ENCODE measurements at places on chromosomes 3 and 15.

- no peak for DNase-seq
Observed at GRCh38 chr3:100900671-100901335, 92.4 kb downstream of the ABI3BP start.

DNA sequence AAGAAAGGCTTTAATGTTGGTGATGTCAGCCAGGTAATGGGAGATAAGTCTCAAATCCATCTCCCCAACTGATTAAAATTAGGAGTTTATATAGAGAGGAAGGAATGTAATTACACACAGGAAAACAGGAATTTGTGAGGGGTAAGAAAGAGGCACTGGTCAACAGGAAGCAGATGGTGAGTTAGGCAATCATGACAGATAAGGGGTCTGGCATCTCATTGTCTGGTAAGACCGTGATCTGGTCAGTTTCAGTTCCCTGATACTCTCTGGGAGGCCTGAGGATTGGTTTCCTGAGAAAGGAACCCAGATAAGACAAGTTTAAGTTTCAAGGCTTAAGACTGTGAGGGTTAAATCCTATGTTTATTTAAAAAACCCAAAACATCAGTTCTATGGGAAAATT is 414.7 kb upstream of the ARRDC4 start:
- DNase-seq = no peak

DNA sequence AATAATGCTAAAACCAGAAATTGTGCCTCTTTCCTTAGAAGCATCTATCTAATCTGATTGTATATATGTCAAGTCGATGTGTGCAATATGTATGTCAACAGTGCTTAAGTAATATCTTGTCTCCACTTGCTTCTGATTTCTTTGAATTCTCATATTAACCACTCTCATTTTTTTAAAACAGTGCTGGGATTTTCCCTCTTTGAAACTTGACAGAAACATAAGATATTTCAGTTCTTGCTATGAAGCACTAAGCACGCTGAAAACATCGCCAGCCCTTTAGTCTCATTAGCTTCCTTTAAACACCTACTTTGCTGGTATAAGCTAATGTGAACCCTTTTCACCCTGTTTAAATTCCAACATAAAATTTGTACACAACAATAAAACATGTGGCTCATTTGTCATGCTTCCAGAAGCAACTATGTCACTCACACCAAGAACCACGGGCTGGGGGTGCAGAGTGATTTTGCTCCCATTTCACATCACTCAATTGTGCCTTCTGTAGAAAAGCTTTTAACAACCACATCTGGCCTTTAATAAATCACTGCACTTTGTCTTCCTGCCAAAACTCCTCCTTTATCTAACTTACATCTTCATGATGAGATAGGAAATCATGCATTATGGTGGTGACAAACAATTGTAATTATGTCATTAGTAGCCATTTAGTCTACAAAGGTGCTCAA is 185.2 kb downstream of the FOXP1 start:
- DNase-seq = no peak

DNA sequence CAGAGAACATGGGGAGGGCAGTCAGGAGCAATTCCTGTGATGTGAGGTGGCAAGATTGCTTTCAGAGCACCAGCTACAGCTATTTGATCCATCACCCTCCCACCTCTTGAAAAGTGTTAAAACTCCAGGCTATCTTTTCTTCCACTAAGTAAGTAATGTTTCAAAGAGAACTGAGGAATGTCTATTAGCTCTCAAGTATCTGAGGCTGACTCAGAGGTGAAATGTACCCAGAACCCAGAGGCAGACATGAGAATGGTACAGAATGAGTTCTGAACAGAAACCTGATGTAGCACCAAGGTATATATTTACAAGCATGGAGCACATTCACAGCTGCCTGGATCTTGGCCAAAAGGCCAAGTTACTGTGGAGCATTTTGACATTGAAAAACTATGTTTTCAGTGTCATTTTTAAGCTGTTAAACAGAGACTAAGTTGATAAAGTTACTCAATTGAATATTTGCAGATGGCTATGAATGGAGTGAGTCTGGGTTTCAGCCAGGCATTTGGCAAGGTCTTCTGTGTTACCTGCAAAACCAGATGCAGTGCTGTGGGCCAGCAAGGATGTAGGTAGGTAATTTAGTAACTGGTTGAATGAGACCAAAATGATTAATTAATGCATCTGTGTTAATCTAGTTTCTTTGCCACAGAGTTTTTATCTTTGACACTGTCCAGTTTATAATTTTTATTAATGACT is 227.7 kb upstream of the CD96 start:
- DNase-seq = no peak

- DNase-seq = no peak
Observed at GRCh38 chr15:48800811-48801455, 9.9 kb downstream of the CEP152 start.

GRCh38 chr3:11499144-11499543 is 144.6 kb downstream of the VGLL4 start:
- no peak for DNase-seq

GRCh38 chr15:56672721-56673120 is 60.6 kb downstream of the ZNF280D start:
- no peak for DNase-seq

DNA sequence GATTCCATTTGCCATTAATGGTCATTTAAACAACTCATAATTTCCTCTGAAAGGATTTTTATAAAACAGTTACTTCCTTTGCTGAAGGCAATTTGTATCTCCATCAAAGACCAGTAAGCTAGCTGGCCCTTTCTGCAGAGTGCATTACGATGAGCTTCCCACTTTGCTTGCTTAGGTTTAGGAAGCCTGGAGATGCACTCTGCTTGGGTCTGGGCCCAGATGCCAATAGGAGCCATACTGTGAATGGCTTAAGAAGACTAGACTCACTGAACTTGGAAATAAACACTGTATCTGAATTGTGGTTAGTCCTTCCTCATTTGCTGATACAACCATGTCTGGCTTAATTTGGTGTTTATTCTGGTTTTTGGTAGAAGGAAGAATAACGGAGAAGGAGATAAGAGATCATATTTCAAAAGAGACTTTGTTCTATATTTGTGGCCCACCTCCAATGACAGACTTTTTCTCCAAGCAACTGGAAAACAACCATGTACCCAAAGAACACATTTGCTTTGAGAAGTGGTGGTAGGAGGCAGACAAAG is 38.1 kb downstream of the OXNAD1 start:
- no peak for DNase-seq

- no peak for DNase-seq
Observed at GRCh38 chr3:183393625-183394024, 34.8 kb downstream of the MCF2L2 start.

GRCh38 chr3:45123581-45124269 is 22.5 kb downstream of the CDCP1 start:
- no peak for DNase-seq

- DNase-seq = no peak
Observed at GRCh38 chr3:149830902-149831301, 17.9 kb downstream of the RNF13 start.

DNA sequence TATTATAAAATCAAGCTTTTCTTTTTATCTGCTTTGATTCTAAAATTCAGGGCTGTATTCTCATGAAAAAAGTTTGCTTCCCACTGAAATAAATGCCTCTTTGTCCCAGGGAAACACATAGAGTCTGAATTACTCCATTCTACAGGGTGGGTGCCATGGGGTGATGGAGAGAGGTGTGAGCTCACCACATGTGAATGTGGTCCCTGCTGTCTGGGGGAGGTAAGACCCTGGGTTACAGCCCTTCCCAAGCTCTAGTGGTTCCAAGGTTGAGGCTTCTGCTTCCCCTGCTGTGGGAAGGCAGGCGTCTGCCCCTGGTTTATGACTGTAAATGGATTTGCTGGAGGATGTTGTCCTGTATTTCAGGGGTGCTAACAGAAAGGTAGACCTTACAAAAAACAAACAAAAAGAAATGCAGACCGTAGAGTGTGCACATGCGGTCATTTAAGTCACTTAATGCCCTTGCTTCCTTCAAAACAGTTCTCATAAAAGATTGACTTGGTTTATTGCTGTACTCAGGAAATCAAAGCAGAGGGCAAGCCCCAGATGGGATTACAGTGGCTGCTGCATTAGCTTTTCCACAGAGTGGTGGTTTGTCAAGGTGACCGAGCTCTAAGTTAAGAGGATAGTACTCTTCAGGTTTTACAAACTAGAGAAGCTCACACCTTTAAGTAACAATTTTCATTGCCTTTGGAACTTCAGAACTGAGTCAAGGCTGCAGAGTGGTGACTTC is 49.2 kb downstream of the CTDSPL start:
- no peak for DNase-seq

- no peak for DNase-seq
Observed at GRCh38 chr3:47891613-47892005, 88.7 kb downstream of the DHX30 start.

DNA sequence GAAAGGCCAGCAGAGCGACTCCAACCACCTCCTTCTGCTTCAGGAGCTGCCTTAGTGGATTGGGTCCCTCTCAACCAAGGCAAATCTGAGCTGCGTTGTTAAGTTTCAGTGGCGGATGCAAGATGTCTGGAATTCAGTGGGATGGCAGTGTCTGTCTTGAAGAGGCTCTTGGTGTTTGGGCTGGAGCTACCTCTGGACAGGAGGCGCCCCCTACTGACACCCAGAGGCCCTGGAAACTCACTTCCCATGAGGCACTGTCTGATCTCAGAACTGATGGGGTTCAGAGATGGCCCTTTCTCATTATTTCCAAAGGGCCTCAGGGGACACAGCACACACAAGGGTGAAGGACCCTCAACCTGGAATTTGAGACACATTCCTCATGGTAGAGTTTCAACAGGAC is 6.0 kb upstream of the SLC28A1 start:
- peak; percentile 34 for DNase-seq

DNA sequence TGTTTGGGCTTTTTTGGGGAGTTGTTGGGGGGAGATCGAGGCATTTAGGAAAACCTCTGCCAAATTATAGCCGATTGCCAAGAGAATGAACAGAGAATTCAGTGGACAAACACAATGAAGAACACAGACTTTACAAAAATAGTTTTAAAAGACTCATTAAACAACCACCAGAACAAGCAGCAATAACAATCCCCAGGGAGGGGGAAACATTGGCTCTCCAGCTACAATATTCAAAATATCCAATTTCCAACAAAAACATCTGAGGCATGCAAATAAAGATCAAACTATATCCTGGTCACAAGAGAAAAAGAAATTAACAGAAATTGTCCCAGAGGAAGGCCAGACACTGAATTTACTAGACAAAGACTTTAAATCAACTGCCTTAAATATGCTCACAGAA is 24.5 kb upstream of the ANKRD28 start:
- DNase-seq = no peak

DNA sequence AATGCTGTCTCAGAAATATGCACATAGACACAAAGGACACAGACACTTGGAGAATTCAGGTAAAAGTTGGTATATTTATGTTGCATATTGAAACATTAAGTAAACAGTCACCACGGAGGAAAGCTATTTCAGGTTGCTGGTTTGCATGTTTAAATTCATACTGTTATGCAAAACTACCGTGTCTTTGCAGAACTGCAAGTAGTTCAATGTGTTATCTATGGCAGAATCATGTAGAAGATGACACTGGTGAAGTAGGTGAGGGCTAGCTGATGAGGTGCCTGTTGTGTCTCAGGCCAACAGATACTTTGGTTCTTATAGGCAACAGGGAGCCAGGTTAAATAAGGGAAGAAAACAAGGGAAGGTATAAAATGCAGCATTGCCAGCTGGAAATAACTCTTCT is 511.3 kb downstream of the DIPK2A start:
- no peak for DNase-seq

GRCh38 chr3:77149382-77149781 is 109.5 kb downstream of the ROBO2 start:
- no peak for DNase-seq

- no peak for DNase-seq
Observed at GRCh38 chr3:15683253-15683652, 81.7 kb downstream of the BTD start.

DNA sequence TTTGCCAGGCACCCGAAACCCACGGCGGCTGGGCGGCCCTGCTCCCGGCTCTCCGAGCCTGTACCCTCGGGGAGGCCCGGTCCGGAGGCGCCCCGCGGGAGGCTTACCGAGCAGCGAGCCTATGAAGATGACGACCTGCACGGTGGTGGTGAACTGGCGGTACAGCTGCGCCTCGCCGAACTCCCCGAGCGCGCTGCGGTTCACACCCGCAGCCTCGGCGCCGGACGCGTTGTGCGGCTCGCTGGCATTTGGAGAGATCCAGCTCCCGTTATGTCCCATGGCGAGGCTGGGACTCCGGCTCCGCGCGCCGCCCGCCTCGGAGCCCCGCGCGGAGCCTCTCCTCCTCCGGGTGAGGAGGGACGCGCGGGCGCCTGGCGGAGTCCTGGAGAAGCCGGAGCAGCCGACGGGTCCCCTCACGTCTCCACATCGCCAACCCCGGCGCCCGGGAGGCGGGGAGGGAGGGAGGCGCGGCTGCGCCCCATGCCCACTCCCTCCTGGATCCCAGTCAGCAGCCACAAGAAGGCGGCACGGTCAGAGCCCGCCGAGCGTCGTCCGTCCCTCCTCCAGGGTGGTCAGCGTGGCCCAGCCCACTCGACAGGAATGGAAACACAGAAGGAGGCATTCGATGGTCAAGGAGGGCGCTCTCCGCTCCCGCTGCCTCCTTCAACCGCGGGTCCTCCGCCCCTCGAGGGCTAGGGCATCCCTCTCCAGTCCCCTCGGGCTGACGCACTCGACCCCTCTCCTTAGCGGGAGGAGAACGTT is at the start of gene GPR176:
Gene GPR176, minus strand, starts transcription at position 519 of the 762 bp plus-strand sequence. Its CDS starts 240 bp downstream, at position 279.
- peak; percentile 4 for DNase-seq

DNA sequence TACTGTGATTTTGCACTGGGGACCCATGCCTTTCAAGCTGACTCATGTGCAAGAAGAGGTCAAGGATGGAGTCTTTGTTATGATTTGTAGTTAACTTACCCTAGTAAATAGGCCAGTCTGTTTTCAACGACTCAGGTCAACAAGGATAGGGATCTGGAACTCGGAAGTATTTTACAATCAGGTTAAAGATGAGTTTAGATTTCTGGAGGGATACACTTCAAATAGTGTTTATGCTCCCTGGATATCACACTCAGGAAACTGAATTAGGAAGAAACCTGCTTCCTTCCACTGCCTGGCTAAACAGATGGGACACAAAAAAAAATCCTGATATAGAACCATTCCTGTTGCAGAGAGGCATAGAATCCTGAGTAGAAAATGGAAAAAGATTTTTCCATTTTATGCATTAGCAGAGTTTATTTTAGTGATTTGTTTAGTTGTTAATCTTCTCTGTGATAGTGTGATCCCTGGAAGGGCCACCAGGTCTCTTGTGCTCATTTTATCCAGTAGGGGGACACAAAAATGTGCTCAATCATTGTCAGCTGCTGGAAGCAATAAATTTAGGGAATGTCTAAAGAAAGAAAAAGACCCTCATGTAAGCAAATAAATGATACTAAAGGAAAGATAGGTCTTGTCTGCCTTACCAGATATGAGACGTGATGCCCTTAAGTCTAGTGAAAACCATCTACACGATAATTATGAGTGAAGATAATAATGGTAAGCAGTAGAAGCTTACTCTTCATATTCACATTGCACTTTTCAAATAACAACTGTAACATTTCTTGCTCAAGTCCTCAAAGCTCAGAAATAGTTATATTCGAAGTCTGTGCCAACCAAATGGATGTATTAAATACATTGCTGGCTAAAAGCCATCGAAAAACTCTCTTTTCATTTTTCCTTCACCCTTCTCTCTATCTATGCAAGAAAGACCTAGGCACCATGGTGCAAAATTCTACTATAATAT is 452.1 kb upstream of the KCNMB2 start:
- DNase-seq = no peak
